ENCODE measurements at places on chromosomes 16 and 17.
A peak's percentile ranks its signal among the peaks of the same experiment; 100 is the strongest.

- no peak for DNase-seq
These were observed 387.1 kb upstream of the TNRC6C start for GRCh38 chr17:77571155-77571981.

- no peak for DNase-seq
These were observed 4.6 kb downstream of the FAM171A2 start for GRCh38 chr17:44359006-44359405.

DNA sequence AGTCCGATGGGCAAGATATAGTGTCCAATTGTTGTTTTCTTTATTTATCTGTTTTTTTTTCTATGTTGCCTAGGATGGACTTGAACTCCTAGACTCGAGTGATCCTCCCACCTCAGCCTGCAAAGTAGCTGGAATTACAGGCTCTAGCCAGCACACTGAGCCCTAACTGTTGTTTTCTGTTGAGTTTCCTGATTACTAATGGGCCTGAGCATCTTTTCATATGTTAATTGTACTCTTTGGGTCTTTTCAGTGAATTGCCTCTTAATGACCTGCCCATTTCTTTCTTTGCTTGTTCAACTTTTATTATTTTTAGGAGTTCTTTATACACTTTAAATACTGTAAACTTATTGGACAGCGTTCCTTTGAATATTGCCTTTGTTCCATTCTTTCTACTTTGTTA lies 213.0 kb downstream of the HS3ST3B1 start:
- DNase-seq: no peak

DNA sequence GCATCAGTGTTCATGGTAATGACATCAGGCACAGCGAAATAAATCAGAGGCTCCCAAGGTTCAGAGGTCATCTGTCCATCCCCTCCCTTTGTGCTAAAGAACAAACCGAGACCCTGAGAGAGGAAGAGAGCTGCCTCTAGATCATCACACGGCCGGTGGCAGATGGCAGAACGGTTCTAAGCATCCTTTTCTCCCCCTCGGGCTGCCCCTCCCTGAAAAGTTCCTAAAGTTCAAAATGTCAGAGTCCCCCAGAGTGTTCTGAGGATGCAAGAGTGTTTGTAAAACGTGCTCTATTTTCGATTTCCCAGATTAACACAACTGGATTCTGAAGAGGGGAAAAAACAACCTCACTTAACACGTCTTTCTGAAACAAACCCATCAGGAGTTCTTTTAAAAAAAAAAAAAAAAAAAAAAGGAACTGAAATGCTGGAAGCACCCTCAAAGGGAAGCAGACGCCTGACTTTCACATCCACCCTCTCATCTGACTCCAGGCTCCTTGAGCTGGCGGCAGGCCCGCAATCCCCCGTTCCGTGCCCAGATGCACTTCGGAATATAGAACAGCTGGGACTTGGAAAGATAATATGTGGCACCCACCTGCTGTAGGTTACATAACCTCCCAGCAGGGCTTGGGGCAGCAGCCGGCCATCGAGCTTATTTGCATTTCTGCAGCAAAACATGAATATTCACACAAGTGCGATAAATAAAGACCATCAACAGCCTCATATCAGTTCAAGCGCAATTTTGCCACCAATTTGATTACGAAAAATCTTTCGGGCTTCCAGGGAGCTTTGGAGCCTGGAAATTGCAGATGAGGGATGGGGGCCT lies 115.5 kb upstream of the SMURF2 start:
- no peak for DNase-seq

- no peak for DNase-seq
These were observed 102.7 kb upstream of the NOL11 start for GRCh38 chr17:67615011-67615561.

DNA sequence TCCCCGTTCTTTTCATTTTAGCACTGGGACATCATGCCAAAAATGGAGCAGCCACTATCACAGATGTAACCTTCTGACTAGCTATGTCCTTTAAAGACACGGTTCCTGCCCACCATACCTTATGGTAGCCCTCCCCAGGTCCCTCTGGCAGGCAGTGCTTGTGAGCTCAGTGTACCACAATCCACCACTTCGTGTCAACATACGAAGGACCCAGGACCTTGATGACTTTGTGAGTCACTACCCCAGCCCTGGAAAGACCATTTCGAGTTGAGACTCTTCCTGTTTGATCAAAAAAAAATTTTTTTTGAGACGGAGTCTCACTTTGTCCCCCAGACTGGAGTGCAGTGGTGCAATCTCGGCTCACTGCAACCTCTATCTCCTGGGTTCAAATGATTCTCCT lies 21.0 kb upstream of the FLCN start:
- no peak for DNase-seq

DNA sequence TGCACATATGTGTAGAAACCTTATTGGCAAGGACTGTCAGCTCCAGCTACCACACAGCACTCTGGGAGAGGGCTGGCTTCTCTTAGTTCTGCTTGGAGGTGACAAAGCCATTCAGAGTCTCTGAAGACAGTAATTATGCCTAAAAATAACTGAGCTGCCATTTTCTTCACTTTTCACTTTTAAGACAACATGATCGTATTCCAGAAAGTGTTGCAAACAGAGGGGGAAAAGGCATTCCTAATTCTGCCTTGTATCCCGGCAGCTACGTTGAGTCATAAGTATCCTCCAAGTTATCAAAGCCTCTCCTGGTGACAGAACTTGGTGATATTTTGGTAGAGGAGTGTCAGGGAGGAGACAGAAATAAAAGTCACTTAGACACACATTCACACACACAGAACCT lies 327.7 kb downstream of the HAPSTR1 start:
- no peak for DNase-seq

DNA sequence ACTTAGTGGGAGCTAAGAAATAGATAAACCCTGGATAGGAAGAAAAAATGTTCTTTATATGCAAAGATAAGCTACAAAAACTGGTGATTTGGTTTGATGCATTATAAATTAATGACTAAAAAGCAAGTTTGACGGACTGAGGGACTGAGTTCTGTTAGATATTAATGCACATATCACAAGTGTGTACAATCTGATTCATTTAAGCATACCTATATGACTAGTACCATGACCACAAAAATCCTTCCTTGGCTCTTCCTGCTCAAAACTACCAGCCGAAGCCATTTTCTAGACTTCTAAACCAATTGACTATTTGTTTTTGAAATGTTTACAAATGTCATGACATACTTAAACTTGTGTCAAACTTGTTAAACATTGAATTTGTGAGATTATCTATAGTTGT lies 374.5 kb upstream of the MON1B start:
- no peak for DNase-seq

GRCh38 chr16:10871157-10871991 lies 5.6 kb upstream of the CIITA start:
- DNase-seq: peak; percentile 91

DNA sequence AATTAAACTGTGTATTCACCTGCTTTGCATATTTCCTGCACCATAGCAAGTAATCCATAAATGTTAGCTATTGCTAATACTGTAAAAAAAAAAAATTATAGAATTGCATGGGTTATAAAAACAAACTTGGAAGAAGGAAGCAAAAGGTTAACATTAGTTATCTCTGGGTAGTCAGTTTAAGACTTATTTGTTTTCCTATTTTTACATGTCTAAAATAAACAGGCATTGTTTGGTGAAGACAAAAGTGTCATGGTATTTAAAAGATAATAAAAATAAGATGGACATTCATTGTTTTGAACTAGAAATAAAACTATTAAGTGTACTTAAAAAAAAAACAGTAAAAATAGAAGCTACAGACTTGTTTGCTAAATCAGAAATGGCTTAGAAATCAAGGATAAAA lies 313.8 kb downstream of the SOX9 start:
- no peak for DNase-seq

GRCh38 chr16:68577352-68577853 lies 38.3 kb downstream of the ZFP90 start:
- DNase-seq: no peak

GRCh38 chr17:21508211-21508610 lies 132.1 kb downstream of the KCNJ12 start:
- DNase-seq: no peak

DNA sequence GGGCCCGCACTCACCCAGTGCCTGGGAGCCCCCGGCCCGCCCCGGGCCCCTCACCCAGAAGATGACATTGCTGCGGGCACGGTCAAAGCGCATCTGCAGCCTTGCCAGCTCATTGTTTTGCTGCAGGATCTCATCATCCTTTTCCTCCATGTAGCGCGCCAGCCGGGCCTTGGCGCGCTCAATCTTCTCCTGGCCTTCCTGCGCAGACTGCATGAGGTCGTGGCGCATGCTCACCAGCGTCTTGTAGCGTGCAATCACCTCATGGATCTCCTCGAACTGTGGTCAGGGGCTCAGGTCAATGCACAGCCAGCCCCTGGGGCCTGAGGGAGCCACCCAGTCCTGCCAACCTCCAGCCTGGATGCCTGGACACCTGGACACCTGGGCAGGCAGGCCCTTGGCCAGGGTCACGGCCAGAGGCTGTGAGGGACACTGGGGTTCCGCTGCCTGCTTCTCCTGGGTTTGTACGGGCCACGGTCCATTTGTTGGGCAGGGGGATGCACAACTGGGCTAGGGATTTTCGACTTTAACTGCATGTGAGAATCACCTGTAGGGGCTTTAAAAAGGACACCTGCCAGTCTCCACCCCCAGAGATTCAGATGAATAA lies 9.2 kb downstream of the CCDC42 start:
- DNase-seq: no peak

DNA sequence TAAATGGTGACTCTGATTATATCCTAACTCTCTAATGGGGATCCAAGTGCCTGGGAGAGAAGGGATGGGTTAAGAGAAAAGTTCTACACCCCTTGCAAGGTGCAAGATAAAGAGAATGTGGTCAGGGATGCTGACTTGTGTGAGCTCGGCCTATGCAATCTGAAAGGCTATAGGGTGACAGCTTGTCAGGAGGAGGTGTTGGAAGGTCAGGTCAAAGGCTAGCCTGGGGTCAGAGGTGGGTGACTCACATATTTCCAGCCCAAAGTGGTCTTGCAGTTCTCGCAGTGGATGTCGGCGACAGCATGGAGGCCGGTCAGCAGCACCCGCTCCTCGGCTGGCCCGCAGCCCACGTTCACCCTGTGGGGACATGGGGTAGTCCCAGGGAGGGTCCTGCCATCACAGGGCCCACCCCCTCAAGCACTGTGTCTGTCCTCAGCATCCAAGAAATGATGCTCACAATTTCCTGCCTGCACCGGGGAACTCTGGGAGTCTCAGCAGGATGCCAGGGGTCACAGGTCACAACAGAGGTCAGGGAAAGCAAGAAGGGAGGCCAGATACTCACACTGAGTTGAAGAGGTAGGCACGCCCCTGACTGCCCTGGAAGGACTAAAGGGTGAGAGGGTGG lies 1.4 kb downstream of the YPEL3 start:
- DNase-seq: no peak
